Airway epithelial cell (primary cell): ENCODE measurements at places on chromosomes 4 and X. TPM values are rescaled to one million over a fixed set of nuclear protein-coding genes. Genes with fewer than 3 reads are reported as not detected.

Gene HTN3
- not detected in 2 replicates for total RNA-seq

Gene GPR82
- not detected in 2 replicates for total RNA-seq

Gene EDA2R
- total RNA-seq = 0.60 and 1.7 TPM in 2 replicates

Gene RADX
- 2.2 and 2.3 TPM in 2 replicates for total RNA-seq

Gene HTN1
- not detected in 2 replicates for total RNA-seq

Gene ADD1
- 121 and 122 TPM in 2 replicates for total RNA-seq

Gene RBM46
- not detected in 2 replicates for total RNA-seq

Gene TMEM35A
- 0.51 and 0.56 TPM in 2 replicates for total RNA-seq

Gene COL4A5
- total RNA-seq = 93.7 and 95.7 TPM in 2 replicates

Gene MYL5
- total RNA-seq = 4.4 and 8.5 TPM in 2 replicates

Gene RIBC1
- total RNA-seq = 0.74 and 1.5 TPM in 2 replicates

Gene CCSER1
- total RNA-seq = 1.4 TPM in 1 of 2 replicates, not detected in the other

Gene SYP
- 0.14 and 0.51 TPM in 2 replicates for total RNA-seq

Gene CXCL11
- 0.07 TPM in 1 of 2 replicates, not detected in the other for total RNA-seq

Gene SASH3
- total RNA-seq = not detected in 2 replicates

Gene MAML3
- total RNA-seq = 1.9 and 3.2 TPM in 2 replicates

Gene UGT2A1
- total RNA-seq = not detected in 2 replicates

Gene SSX3
- not detected in 2 replicates for total RNA-seq

Gene UGT2B11
- total RNA-seq = not detected in 2 replicates

Gene ANKRD50
- 8.8 and 11.0 TPM in 2 replicates for total RNA-seq

Gene CD38
- total RNA-seq = 0.07 TPM in 1 of 2 replicates, not detected in the other

Gene AKAP4
- not detected in 2 replicates for total RNA-seq

Gene FAM114A1
- total RNA-seq = 63.2 and 70.3 TPM in 2 replicates

Gene DRD5
- total RNA-seq = not detected in 2 replicates

Gene HSFX2
- not detected in 2 replicates for total RNA-seq

Gene C1QTNF7
- not detected in 2 replicates for total RNA-seq

Gene HDAC8
- total RNA-seq = 18.1 and 26.2 TPM in 2 replicates

Gene FHIP1A
- 13.1 and 18.4 TPM in 2 replicates for total RNA-seq

Gene TLR7
- not detected in 2 replicates for total RNA-seq

Gene RAB39B
- total RNA-seq = not detected in 2 replicates

Gene GRID2
- not detected in 2 replicates for total RNA-seq

Gene NWD2
- 0.07 TPM in 1 of 2 replicates, not detected in the other for total RNA-seq

Gene MND1
- total RNA-seq = 6.3 and 7.7 TPM in 2 replicates

Gene ARHGEF38
- under 0.01 TPM in 1 of 2 replicates, not detected in the other for total RNA-seq

Gene PCSK1N
- total RNA-seq = 13.2 and 15.4 TPM in 2 replicates

Gene NLGN3
- total RNA-seq = 0.07 TPM in 1 of 2 replicates, not detected in the other

Gene CSAG1
- not detected in 2 replicates for total RNA-seq

Gene TLR6
- 0.92 and 1.6 TPM in 2 replicates for total RNA-seq
